Lung microvascular endothelial cell (primary cell): ENCODE measurements at places on chromosomes 1 and 21.

DNA sequence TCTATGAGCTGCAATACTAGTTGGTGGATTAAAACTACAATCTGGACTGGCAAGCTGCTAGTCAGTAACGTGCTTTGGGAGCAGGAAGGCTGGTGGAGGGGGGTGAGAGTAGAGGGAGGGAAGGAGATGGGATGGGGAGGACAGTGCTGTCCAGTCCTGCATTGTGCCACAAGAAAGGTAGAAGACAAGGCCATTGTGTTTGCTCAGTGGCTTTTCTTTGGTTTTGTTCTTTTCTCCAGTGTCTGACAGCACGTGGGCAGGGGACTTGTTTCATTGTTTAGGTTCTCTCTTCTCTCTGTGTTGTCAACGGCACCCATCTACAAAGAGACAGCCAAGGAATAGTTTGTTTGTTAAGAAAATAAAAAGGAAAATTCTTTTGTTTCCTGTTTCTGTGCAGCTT is 362.8 kb upstream of the PLXNA2 start:
- DNase-seq = peak; percentile 4

DNA sequence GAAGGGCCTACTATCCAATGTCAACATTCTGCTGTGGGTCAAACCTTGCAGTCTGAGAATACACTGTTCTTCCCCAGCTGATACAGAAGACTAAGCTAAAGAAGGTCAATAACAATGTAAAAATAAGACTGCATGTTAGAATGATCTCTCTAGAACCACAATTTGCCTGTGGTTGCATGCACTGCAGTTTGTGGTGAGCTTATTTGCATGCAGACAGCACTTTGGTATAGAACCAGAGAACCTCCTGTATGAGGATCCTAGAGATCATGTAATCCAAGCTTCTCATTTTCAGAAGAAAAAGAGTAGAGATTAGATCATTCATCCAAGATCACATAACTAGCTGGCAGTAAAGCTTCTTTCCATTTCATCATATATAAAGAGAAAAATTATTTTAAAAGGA is 15.8 kb downstream of the SYNJ1 start:
- DNase-seq = no peak

DNA sequence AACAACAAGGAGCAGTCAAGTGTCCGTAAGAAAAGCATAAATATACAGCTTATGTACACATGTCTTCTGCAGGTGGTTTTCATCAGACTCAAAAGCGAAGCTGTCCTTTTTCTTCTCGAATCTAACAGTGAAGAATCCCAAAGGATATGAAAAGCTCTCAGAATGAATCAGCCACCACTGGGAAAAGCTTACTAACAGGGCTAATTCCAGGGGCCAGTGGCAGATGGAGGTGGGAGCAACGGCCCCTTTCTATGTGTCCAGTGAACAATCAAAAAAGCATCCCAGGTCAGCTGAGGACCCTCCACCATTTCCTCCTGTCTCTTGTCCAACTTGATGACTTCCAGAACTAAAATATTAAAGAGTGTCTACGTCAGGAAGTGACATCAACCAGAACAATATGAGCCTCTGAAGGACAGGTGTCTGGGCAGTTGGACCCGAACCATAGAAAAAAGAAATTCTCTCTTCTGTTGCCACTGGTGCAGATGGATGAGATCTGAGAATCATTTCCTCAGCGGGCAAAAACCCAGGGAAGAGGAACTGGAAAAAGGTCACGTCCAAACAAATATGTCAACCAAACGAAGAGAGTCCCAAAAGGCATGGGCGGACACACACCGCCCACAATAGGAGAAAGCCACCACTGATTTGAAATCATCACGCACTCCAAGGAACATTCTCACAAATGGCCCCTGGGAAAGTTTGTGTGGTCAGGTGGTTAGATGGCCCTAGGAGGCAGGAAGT is 70.4 kb upstream of the TIAM1 start:
- DNase-seq = no peak

DNA sequence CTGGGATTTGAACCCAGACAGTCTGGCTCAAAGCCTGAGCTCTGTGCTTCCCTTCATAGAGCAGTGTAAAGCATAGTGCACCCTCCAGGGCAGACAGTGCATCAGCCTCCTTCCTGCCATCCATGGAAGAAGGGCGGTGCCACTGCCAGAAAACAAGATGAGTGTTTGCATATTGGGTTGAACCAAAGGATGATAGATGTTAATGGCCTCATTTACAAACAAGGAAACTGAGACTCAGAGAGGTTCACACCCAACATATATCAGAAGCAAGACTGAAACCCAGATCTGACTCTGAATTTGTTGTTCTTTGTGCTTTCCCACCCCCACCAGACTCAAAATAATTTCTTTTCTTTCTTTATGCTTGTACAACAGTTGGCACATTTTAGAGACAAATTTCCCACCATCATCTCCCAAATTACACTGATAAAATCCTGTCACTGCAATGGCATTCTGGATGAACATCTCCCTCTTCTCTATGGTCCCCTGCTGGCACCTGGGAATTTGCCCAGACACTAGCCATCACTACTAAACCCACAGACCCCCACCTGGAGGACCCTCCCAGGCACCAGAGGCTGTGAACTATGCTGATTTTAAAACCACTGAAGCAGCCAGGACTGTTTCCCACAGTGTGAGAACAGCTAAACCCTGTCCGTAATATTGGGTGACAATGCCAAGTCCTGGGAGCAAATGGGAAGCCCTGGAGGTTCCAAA is 45.4 kb upstream of the MPZL1 start:
- no peak for DNase-seq

- no peak for DNase-seq
Measured at GRCh38 chr1:66489151-66489550, 44.8 kb upstream of the SGIP1 start.

DNA sequence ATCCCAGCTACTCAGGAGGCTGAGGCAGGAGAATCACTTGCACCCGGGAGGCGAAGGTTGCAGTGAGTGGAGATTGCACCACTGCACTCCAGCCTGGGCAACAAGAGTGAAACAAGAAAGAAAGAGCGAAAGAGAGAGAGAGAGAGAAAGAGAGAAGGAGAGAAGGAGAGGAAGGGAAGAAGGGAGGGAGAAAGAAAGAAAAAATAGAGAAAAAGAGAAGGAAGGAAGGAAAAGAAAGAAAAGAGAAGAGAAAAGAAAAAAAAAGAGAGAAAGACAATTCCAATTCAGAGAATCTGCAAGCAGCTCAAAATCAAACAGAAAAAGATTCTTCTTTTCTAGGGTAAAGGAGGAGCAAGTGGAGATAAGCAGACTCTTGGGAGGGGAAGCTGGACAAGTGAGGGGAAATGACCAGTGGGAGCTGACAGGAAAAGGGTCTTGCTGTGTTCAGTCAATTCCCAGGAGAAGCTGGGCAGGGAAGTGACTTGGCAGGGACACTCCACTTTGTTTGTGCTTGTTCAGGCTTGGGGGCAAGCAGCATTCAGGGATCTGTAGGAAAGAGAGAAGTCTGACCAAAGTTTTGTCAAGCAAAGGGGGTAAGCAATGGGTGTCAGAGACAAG is 3.6 kb upstream of the CAPN2 start:
- DNase-seq = no peak

GRCh38 chr1:116769561-116769977 is 15.3 kb downstream of the CD2 start:
- DNase-seq = peak; percentile 46

- no peak for DNase-seq
Measured at GRCh38 chr1:207059881-207060280, 6.8 kb downstream of the PFKFB2 start.

DNA sequence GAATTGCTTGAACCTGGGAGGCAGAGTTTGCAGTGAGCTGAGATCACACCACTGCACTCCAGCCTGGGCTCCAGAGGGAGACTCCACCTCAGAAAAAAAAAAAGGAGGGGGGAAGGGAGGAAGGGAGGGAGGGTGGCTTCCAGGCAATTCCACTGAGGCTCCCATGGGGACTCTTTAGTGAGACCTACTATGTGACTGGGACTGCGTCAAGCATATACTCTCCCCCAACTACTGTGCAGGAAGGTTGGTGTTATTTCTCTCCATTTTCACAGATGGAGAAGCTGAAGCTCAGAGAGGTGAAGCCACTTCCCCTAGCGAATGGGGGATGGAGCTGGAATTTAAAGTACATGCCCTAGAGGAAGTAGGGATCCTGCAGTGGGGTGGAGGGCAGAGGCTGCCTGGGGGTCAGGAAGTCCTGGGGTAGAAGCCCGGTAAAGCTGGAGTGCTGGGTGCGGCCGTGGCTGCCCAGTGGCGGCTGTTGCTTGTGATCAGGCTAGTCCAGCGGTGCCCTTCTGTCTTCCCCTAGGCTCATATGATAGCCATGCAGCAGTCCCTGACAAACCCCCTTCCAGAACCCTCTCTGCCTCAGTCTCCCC is 40.3 kb downstream of the RAP1GAP start:
- no peak for DNase-seq

DNA sequence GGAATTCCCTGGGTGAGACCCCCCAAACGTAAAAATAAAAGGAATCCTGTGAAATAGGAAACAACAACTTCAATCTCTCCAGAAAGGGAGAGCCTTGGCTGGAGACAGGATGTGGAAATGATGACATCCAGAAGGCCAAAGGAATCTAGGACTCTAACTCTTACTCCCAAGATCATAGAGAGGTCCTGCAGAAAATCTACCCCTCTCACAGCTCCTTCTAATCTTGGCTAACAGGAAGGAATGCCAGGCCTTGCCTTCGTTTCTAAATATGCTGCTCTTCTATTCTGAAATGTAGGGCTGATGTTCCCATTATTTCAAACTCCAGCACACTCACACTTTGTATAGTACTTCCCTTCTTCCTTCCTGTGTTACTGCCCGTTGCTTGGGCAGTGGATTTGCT is 40.7 kb downstream of the ARHGEF11 start:
- peak; percentile 28 for DNase-seq

- no peak for DNase-seq
Measured at GRCh38 chr1:85444381-85444780, 20.6 kb downstream of the DDAH1 start.

GRCh38 chr1:228478912-228479711 is 8.1 kb upstream of the RNF187 start:
- peak; percentile 20 for DNase-seq

GRCh38 chr1:42209526-42210251 is 45.1 kb upstream of the GUCA2A start:
- no peak for DNase-seq

DNA sequence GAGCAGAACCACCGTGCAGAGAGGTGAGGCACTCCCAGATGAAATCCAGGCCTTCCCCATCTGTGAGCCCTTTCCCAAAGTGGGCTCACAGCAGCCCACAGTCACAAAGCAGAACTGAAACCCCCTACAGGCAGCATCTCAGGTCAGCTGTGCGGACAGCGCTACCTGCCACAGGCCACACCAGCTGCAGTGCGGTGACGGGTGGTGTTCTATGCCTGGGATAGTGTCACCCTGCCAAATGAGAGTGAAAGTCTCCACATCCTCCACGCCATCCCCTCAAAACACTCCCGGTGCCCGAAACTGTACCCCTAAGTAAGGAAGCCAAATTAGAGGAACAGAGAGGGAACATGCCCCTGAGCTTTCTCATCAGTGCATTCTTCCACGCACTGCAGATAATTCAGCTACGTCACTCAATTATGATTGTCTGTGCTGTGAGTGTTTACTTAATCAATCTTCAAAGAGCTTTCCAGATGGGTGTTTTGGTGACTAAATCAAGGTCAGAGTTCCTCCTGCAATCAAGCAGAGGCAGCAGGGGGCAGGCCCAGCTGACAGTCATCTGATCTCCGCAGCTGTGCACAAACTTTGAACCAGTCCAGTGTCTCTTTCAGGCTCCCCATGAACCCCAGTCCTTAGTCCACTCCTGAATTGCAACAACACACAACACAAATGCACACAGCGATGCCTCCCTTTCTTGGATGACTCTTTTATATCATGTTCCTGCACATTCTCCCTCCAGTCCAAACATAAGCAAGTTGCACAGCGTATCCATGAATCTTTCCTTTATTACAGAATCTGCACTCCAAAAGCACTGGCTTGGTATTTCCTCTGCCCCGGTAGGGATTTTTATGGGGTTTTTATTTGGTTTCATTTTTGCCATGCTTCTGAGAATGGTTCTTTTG is 150.0 kb downstream of the TOMM20 start:
- DNase-seq = peak; percentile 80

GRCh38 chr1:82849460-82849859 is 1048.7 kb downstream of the ADGRL2 start:
- DNase-seq = no peak

- no peak for DNase-seq
Measured at GRCh38 chr1:221887758-221888157, 145.9 kb upstream of the DUSP10 start.

- DNase-seq = no peak
Measured at GRCh38 chr21:27213303-27213702, 246.4 kb upstream of the ADAMTS5 start.

DNA sequence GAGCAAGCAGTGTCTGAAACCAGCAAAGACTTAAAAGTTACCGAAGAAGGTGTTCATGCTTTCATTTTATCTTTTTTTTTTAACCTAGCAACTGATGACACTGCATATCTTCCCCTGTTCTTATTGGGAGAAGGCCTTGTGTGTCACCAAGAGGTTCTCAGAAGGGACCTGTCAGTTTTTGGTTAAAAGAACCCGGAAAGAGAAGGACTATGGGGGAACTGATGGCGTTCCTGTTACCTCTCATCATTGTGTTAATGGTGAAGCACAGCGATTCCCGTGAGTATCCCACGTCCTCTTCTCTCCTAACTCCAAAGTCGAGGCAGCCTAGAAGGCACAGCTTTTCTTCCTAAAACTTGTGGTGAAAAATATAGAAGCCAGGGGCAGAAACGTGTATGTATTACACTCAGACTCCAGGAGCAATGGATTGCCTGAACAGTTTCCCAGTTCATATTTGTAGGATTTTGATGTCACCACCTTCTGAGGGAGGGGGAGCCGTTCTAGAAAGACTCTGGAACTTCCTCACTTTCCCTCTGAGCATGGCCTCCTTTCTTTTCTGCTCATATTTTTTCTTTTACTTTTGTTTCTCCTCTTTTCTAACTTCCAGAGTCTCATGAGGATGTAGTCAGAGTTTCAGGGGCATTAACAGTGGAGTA is at the start of gene MR1:
Gene MR1, plus strand, starts transcription at position 185 of the 653 bp plus-strand sequence. Its CDS starts 25 bp downstream, at position 210.
- DNase-seq = peak; percentile 77

GRCh38 chr1:2968471-2968881 is 52.8 kb upstream of the ACTRT2 start:
- DNase-seq = no peak

GRCh38 chr1:237702161-237702560 is 188.6 kb downstream of the ZP4 start:
- DNase-seq = no peak

GRCh38 chr1:85198864-85199263 is 2.0 kb downstream of the SYDE2 start:
- DNase-seq = no peak

GRCh38 chr1:221435504-221435904 is 306.4 kb downstream of the DUSP10 start:
- peak; percentile 80 for DNase-seq

- DNase-seq = no peak
Measured at GRCh38 chr21:34186109-34186719, 112.8 kb downstream of the MRPS6 start.
